ENCODE measurements at places on chromosomes 13 and 19.
A peak's percentile ranks its signal among the peaks of the same experiment; 100 is the strongest.

- DNase-seq = peak; percentile 36
These were observed 488.8 kb downstream of the IRS2 start for GRCh38 chr13:109297628-109298027.

- peak; percentile 75 for DNase-seq
These were observed 53.1 kb upstream of the CYSLTR2 start for GRCh38 chr13:48600374-48601364.

DNA sequence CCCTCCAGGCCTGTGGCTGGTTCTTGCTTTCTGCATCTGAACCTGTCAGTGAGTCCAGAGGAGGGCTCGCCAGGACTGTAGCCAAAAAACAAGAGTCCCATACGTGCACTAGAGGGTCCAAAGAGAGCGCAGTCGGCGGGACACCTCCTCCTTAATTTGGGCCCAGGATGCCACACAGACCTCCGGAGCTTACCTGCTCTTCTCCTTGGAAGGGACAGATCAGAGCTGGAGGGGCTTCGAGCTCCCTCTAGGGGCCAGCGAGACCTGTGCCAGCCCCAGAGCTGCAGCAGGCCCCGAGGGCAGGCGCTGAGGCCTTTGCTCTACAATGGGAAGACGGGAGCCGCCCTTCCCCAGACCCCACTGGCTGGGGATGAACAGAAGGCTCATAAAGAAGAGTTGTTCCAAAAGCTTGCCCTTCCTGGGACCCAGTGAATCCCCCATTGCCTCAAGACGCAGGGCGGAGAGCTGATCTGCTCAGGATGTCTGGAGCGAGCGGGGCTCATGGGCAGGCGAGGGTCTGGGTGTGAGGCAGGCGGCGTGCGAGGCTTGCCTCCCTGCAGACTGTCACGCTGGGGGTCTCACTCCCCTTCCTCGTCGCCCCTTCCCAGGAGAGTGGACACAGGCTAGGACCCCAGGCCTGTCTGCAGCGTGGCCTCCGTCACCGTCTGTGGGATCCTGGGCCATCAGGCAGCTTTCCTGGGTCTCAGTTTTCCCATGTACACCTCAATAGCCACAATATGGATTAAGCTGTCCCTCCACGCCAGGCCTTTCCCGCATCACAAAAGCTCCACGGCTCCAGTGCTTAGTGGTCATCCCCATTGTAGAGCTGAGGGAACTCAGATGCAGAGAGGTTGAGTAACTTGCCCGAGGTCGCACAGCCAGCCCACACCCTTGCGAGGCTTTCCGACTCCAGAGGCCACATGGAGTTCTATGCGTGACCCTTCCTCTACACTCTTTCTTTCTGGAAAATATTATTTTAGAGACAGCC lies 46.9 kb upstream of the VSTM2B start:
- DNase-seq = peak; percentile 27

DNA sequence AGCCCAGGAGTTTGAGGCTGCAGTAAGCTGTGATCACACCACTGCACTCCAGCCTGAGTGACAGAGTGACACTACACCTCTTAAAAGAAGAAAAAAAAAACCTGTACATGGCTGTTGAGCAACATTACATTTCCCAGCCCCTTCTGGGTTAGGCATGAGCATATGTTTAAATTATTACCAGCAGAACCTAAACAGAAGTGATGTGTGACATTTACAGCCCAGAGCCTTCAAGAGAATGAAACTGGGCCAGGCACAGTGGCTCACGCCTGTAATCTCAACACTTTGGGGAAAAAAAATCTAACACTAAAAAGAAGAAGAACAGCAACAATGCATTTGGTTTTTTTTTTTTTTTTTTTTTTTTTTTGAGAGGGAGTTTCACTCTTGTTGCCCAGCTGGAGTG lies 38.3 kb downstream of the MRPS31 start:
- no peak for DNase-seq

GRCh38 chr19:10946958-10947657 lies 13.7 kb upstream of the SMARCA4 start:
- no peak for DNase-seq

GRCh38 chr19:30886222-30886621 lies 463.0 kb downstream of the TSHZ3 start:
- peak; percentile 47 for DNase-seq

GRCh38 chr13:99124794-99125316 lies 75.8 kb upstream of the UBAC2 start:
- peak; percentile 85 for DNase-seq

DNA sequence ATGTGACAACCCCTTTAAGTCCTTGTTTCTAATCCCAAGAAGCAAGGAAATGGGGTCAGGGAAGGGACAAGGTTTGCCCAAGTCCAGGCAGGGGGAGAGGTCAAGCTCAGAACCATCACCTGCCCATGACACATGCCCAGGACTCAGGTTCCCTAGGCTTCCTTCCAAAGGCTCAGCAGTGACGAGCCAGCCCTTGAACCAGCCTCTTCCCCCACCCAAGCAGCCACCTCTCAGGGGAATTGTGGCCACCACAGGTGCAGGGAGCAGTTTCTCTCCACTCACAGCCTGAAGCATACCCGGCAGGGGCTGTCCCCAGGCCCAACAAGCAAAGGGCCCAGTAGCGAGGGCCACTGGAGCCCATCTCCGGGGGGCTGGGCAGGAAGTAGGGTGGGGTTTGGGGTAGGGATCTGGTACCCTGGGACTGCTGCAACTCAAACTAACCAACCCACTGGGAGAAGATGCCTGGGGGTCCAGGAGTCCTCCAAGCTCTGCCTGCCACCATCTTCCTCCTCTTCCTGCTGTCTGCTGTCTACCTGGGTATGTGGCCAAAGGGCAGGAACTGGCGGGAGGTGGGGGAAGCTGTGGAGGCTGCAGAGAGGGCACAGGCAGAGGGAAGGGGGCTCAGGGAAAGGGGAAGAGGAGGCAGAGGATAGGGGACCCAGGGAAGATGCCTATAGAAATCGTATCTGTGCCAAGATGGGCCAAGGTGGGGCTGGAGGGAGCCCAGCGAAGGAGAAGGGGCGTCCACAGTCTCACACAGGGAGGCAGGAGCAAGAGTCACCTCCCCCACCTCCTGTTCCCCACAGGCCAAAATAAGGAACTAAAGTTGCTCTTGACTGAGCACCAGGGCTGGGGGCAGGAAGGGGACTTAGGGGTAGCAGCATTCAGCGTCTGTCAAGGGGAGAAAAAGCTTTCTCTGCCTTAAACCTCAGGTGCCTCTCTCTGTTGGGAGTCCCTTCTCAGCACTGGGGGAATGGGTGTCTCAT lies at the start of gene CD79A:
Gene CD79A (plus strand): TSS at position 433 of the 986 bp plus-strand sequence. CDS start 26 bp downstream, at position 459.
- DNase-seq = no peak

GRCh38 chr19:28258829-28259228 lies 954.1 kb downstream of the UQCRFS1 start:
- DNase-seq = no peak

DNA sequence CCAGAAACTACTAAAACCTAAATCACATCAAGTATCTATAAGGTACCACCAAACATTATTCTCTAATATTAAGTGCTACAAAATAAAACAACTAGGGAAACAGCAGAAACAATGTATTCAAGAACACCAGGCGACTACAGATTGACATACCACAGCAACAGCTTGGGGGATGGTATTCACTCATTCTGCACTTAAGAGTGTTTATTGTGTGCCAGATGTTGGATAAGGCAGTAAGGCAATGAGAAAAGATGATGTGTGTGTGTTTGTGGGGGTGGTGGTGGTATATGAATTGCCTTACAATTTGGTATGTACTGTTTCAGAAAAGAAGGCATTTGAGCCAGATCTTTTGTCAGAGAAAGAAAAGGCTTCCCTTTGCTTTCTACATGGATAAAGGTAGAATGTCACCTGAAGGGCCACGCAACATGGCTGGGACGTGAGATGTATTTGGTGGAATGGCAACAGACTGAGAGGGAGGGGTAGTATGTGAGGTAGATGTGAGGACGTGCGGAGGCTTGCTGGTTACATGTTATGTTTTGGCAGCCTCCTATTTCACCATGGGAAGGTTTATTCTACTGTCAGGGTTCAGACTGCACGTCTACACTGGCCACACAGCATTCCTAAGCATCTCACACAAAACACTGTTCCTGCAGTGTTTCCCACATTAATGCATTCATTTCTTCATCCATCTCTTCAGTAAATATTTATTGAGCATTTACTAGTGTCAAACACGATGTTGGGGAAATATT lies 300.7 kb downstream of the KLF12 start:
- no peak for DNase-seq

- no peak for DNase-seq
These were observed 10.3 kb downstream of the RRAS start for GRCh38 chr19:49629659-49630058.

DNA sequence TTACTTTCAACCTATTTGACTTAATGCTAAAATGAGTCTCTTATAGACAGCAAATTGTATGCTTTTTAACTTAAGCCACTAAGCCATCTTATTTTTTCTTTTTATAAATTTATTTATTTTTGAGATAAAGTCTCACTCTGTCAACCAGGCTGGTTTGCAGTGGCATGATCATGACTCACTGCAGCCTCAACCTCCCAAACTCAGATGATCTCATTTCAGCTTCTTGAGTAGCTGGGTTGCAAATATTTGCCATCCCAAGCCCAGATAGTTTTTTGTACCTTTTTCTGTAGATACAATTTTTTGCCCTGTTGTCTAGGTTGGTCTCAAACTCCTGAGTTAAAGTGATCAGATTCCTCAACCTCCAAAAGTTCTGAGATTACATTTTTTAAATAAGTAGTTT lies 27.1 kb downstream of the ZNF714 start:
- no peak for DNase-seq

- no peak for DNase-seq
These were observed 19.9 kb upstream of the LGALS13 start for GRCh38 chr19:39582442-39582841.

- DNase-seq = no peak
These were observed 15.7 kb downstream of the MRPS12 start for GRCh38 chr19:38946229-38947010.

- no peak for DNase-seq
These were observed 6.6 kb upstream of the C1QTNF9B start for GRCh38 chr13:23903906-23904280.

DNA sequence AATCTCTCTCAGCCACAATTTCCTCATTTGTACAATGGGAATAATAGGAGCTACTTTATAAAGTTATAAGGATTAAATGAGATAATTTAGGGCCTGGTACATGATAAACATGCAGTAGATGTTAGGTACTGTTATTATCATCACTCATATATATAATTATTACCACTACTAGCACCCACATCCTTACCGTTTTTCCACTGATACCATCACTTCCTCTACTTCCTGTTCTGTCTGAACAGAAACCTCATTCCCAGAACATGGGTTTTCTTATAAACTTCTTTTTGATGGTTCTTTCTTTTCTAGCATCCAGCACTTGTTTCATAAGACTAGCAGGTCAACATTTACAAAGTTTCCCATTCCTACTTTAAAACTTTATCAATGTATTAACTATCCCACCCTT lies 6.3 kb downstream of the CDADC1 start:
- DNase-seq = no peak

GRCh38 chr19:49662011-49662410 lies 3.6 kb downstream of the IRF3 start:
- DNase-seq = no peak

- DNase-seq = no peak
These were observed 4.0 kb downstream of the COL4A1 start for GRCh38 chr13:110302997-110303396.

DNA sequence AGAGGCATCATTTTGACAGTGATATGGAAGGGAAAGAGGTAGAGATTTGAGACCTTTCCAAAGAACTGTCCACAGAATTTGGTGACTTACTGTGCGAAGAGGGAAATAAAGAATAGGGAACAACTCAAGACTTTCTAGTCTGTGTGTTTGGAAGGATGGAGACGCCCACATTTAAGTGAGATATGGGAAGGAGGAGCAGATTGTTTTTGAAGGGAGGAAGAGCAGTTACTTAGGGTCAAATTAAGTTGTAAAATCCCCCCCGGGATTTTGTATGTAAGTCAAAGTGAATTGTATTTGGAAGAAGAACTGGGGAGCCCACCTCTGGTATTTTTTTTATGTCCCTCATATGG lies 1.2 kb downstream of the USPL1 start:
- DNase-seq = peak; percentile 25

DNA sequence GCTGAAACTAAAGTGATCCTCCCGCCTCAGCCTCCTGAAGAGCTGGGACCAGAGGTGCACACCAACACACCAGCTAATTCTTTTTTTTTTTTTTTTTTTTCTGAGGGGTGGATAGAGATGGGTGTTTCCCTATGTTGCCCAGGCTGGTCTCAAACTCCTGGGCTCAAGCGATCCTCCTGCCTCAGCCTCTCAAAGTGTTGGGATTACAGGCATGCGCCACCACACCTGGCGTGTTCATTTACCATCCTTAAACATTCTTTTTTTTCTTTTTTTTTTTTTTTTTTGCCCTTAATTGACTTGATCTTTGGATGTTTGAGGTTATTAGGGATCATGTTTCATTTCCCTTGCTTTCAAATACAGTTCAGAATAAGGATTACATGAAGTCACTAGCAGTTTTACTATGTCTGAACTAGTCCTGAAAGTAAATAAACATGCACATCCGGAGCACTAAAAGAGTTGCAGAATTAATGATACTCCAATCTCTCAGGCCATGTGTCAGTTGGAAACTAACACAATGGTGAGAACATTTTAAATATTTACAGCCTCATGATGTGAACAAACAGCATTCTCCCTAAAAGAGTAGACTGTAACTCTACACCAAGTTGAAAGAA lies 10.2 kb downstream of the UTP14C start:
- no peak for DNase-seq

DNA sequence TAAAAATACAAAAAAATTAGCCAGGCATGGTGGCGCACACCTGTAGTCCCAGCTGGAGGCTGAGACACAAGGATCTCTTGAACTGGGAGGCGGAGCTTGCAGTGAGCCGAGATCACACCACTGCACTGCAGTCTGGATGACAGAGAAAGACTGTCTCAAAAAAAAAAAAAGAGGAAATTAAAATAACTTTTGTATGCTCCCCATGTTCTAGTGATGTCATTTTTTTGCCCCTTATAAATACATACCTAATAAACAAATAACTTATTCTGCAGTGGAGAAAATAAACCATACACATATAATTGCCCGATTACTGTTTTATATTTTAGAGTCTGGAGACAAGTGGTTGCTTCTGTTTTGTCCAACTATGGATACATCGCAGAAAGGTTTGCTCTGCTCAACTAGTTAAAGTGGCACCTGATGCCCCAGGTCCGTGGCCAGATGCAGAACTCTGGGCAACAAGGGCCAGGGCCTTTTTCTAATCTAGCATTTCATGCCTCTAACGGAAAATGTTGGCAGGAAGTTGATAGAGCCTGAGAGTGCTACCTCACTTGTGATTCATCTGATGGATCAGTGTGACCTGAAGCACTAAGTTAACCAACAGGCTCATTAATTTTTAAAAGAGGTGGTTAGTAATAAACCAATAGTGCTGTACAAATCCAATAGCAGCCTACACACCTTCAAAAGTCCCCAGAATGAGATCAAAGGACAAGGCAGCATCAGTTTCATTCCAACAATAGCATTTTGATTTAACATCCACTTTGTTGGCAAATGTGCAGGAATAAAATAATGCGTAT lies 18.8 kb downstream of the UBE2L5 start:
- no peak for DNase-seq
